A549 treated with Mapracorat at 1 μM for 4 hours (cell line): ENCODE measurements at places on chromosomes 12 and 14. TPM values are rescaled to one million over a fixed set of nuclear protein-coding genes. Genes with fewer than 3 reads are reported as not detected.

Gene EIF2S3B
- 0.52 to 0.93 TPM (median 0.74 TPM) in 5 replicates for total RNA-seq

Gene SERPINA12
- total RNA-seq = not detected in 5 replicates

Gene LGMN
- 54.4 to 63.0 TPM (median 56.3 TPM) in 5 replicates for total RNA-seq

Gene FGF23
- total RNA-seq = not detected in 5 replicates
